ENCODE measurements at places on chromosomes 7 and 10.

DNA sequence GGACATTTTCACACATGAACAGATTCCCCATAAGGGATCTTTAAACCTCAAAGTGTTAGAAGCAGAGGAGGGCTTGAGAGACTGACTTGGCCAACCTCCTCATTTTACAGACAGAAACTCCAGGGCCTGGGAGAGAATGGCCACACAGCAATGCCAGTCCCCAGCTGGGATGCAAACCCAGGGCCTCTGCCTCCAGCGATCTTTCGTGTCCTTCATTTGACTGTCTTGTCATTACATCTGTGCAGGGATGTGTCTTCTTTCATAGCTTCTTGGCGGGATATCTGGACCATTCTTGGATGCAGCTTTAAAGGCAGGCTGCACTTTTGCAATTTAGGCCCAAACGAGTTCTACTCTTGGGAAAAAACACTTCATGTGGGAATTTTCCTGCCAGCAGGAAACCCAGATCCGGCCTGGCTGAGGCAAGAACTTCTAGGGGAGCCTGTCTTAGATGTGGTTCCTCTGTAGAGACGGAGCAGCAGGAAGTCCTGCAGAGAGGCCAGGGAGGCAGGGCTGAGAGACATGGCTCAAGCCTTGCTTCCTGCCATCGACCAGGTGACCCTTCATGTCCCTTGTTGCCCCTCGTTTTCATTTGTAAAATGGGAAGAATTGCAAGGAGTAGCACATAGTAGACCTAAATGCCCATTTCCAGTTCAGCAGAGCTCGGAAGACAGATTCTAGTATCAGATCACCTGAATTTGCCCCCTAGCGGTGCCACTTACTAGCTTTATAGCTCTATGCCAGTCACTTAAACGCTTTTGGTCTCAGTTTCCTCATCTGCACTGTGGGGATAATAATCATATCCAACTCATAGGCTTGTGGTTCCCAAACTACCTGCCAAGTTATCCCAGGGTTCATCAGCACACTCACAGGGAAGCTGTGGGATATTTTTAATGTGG, 43.9 kb upstream of the SLC29A3 start:
- DNase-seq = no peak

DNA sequence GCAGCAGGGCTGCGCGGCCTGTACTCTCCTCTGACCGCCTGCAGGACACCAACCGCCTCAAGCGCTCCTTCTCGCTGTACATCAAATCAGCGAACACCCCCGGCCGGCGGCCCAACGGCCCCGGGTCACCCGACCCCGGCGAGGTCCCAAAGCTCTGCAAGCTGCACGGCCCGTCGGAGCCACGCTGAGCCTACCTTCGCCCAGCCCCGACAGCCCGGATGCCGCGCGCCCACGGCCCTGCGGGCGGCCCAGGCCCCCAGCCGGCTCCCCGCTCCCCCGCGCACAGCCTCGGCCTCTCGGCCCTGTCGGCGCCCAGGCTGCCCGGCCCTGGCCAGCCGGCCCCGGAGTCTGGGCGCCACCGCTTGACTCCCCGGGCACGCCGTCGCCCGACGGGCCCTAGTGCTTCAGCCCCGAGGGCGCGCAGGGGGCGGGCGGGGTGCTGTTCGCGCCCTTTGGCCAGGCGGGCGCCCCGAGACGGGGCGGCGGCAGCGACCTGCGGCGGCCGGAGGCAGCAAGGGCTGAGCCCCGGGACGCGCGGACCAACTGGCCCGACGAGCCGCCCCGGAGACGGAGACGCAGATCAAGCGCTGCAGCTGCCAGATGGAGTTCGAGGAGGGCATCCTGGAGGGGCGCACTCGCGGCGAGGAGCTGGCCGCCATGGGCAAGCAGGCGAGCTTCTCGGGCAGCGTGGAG, 11.1 kb upstream of the SEC24C start:
- DNase-seq = no peak

GRCh38 chr7:143280566-143280965, 4.2 kb upstream of the TMEM139 start:
- no peak for DNase-seq

DNA sequence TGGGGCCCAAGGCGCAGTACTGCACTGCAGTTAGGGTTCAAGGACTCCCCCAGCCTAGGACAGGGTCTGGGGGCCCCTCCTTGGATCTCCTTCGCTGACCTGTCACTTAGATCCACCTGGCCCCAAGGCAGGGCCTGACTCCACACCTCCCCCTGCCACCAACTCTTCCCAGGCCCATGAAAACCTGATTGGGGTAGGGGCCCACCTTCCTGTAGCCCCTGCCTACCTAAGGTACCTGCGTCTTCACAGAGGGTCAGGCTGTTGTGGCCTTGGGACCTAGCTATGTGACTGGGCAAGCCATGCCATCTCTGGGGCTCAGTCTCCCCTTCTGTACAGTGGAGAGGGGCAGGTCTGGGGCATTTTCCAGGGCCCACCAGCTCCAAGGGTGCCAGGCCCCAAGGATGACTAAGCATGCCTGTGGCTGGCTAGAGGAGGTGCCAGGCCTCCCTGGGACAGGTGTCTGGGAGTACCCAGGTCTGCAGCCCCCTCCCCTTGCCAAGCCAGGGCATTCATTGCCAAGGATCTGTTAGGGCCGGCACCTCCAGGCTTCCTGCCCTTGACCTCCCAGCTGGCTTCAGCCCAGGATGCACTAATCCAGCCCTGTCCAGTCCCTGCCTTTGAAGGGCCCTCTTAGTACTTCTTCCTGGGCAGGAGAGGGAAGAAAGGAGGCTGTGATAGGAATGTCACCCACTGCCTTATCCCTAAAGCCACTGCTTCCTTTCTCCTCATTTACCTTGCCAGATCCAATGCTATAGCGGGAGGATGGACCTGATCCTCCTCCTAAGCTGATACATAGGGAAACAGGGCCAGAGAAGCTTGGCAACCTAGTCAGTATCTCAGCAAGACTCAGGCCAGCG, 1.3 kb downstream of the LIMK1 start:
- DNase-seq = no peak

GRCh38 chr7:24821045-24821753, 63.9 kb upstream of the GSDME start:
- no peak for DNase-seq

GRCh38 chr10:125379592-125379991, 219.2 kb upstream of the CTBP2 start:
- no peak for DNase-seq

DNA sequence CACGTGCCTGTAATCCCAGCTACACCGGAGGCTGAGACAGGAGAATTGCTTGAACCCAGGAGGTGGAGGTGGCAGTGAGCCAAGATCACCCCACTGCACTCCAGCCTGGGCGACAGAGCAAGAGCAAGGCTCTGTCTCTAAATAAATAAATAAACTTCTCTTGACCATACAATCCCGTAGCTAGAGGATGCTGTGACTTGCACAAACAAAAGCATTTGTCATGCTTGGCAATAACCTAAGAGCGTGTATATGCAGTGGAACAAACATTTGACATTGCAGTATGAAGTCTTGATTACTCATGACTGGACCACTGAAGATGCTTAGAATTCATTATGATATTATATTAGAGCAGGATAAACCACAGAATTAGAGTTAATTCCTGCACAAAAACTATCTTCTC, 1.4 kb upstream of the C7orf57 start:
- DNase-seq = no peak

DNA sequence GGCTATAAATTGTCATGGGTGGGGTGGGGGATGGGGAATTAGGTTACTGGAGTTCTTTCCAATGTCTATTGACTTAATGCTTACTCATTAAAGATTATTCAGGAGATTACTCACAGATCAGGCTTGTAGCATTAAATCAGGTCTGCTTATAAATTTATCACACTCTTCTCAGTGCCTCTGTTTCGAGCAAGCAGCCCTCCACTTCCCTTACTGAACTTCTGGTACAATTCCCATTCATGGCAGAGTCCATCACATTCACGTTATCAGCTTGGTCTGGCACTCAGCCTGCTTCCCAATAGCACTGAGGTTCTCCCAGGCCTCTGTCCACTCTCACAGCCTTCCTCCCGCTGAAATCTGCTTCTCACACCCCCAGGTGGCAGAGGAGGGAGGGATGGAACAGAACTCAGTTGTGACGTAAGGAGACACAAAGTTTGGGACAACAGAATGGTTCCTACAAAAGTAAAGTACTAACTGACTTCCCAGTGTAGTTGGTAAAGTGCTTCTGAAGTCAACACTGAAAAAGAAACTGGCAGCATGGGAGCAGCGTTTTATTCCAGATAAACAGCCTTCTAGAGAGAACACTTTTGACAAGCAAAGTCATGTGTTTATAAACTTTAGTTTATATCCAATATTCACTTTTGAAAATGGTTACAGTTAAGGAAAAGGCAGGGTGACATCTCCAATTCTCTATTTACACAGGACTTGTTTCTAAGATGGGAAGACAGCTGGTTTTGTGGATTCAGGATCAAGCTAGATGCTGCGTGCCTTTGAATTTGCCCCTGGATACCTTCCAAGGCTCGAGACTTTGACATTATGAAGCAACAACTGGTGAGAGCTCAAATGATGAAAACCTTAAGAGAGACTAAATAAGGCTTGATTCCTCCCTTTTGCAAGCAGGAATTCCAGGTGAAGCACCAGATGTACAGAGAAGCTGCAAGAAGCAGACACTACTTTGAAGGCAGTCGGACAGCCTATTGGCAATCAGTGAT, 81.4 kb downstream of the ATXN7L1 start:
- DNase-seq = no peak

GRCh38 chr10:13038391-13038790, 36.9 kb upstream of the CCDC3 start:
- no peak for DNase-seq

DNA sequence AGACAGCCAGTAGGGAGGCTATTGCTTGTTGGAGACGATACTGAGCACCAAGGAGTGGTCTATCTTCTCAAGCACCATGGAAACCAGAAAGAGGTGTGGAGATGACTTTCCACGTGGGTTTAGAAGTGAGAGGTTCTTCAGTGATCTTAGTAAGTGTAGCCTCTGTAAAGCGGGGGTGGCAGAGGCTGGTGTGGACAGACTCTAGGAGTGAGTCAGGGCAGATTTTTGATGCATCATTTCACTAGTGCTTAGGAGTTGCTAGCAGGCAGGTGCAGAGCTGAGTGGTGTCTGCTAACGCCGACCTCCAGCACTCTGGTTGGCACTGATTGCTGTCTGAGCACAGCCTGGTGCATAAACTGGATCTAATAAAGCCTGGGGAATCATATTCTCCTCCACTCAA, 78.4 kb upstream of the ADO start:
- DNase-seq = no peak

GRCh38 chr7:71497256-71497946, 365.5 kb downstream of the GALNT17 start:
- no peak for DNase-seq

- DNase-seq = no peak
Measured at GRCh38 chr10:101032637-101033224, 1.7 kb downstream of the SFXN3 start.

GRCh38 chr10:123009105-123009820, 457 bp downstream of the ACADSB start:
- DNase-seq = no peak

DNA sequence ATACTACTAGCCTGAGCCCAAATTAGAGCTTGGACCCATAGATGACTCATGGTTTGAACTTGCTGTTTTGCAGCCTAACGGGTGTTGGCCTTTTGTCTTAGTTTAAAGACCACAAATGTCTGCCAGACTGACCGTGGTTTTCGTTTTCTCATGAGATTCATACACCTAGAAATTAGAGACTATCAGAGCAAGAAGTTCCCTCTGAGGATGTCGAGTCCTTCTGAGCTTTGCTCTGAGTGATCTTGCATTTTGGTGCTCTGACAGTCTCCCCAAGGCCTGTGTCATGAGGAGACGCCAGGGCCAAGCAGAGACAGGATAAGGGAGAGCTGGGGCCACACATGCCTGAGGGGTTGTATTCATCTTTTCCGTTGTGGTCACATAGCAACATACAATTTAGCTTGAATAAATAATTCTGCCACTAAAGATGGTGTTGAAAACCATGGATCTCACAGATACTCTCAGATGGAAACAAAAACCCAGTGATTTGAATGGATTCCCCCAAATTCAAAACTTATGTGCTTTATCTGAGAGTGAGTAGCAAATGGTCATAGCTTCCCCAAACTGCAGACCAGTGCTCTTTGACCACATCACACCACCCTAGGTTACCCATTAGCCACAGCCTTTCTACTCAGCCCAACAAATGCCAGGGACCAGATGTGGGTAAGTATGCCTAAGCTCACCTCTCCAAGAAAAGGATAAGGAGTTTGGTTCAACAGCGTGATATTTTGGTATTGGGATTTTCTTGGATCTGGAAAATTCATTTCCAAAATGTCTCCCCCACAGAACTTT, 762.0 kb upstream of the IGFBP3 start:
- DNase-seq = no peak
